Central memory CD8-positive, alpha-beta T cell (primary cell): ENCODE measurements at places on chromosomes 11 and 22.

DNA sequence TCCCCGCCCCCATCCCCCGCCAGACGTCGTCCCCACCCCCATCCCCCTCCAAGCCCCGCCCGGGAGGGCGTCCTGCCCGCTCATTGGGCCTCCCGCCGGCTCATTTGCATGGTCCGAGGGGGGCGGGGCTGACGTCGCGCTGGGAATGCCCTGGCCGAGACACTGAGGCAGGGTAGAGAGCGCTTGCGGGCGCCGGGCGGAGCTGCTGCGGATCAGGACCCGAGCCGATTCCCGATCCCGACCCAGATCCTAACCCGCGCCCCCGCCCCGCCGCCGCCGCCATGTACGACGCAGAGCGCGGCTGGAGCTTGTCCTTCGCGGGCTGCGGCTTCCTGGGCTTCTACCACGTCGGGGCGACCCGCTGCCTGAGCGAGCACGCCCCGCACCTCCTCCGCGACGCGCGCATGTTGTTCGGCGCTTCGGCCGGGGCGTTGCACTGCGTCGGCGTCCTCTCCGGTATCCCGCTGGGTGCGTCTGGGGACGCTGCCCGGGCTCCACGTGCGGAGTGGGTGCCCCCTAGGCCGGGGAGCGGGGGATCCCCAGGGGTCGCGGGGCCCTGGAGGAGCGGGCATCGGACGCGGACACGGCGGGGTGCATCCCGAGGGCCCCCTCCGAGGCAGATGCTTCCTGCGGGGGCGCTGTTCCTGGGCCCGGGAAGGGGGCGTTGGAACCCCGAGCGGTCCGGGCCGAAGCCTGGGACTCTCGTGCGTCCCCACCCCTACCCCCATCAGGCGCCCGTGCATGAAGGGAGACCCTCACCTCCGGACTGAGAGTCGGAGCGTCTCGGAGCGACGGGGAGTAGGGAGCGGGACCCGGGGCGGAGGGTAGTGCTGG lies at the start of gene PNPLA3:
Gene PNPLA3, plus strand, starts transcription at position 175 of the 834 bp plus-strand sequence. Its CDS starts 107 bp downstream, at position 282.
- peak within 1 kb of the TSS; percentile 72 for H3K4me3 ChIP-seq
- H3K36me3 ChIP-seq: peaks cover 2% of the 10 kb centered on the region
- peaks cover 33% of the 10 kb centered on the region for H3K27me3 ChIP-seq
- DNase-seq: peak; percentile 48
- no peak within 1 kb of the TSS for H3K27ac ChIP-seq

GRCh38 chr11:101277036-101277435 lies 147.4 kb upstream of the PGR start:
- no peaks in the 10 kb centered on the region for H3K36me3 ChIP-seq
- H3K27me3 ChIP-seq: no peaks in the 10 kb centered on the region
- H3K4me3 ChIP-seq: no peak overlapping the region
- no peaks in the 10 kb centered on the region for H3K4me1 ChIP-seq

DNA sequence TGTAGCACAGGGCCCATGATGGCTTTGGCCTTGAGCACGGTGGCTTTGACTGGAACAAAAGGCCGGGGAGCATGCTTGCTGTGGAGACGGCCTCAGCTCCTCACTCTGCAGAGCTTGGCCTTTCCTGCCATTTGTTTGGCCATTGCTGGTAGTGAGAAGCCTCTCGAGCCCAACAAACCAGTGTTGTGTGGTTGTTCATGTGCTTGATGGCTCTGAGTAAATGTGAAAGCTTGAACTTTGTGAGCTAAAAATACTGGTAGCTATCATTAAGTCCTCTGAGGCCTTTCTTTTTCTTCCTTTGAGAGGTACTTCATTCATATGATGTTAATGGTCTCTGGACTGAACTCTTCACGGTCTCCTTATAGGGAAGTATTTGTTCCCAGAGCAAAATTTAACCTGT lies 39.6 kb downstream of the NAT10 start:
- no peaks in the 10 kb centered on the region for H3K4me1 ChIP-seq
- peaks cover 50% of the 10 kb centered on the region for H3K36me3 ChIP-seq
- H3K27me3 ChIP-seq: no peaks in the 10 kb centered on the region
- DNase-seq: no peak
- H3K4me3 ChIP-seq: no peak overlapping the region
- H3K27ac ChIP-seq: no peak overlapping the region

DNA sequence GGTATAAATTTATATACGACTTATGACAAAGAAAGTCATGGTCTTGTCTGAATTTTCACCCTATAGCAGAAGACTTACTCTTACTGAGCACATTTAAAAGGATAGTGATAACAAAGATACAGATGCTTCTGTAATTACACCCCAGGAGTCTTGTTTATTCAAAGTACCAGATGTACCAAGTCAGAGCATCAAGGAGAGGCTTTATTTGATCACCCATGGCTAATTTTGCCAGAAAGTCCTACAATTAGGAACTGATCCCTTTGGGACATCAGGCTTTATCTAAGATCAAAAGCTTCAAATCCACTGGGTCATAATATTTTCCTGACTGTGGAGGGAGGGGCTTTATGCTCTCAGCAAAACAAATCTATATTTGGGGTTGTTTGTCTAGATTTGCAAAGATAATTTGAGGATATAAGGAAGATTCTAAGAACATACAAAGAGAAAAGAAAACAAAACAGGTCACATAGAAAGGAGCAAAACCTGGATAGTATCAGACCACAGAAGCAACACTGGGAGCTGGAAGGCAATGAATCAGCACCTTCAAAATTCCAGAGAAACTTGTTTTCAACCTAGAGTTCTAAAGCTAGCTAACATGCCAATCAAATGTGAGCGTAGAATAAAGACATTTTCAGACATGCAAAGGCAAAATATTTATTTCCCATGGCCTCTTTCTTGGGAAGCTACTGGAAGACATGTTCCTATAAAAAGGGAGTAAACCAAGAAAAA lies 124.8 kb upstream of the CSNK2A3 start:
- H3K4me1 ChIP-seq: no peaks in the 10 kb centered on the region
- H3K36me3 ChIP-seq: no peaks in the 10 kb centered on the region
- H3K4me3 ChIP-seq: no peak overlapping the region
- H3K27me3 ChIP-seq: peaks cover 17% of the 10 kb centered on the region
- no peak for DNase-seq
- no peak overlapping the region for H3K27ac ChIP-seq

DNA sequence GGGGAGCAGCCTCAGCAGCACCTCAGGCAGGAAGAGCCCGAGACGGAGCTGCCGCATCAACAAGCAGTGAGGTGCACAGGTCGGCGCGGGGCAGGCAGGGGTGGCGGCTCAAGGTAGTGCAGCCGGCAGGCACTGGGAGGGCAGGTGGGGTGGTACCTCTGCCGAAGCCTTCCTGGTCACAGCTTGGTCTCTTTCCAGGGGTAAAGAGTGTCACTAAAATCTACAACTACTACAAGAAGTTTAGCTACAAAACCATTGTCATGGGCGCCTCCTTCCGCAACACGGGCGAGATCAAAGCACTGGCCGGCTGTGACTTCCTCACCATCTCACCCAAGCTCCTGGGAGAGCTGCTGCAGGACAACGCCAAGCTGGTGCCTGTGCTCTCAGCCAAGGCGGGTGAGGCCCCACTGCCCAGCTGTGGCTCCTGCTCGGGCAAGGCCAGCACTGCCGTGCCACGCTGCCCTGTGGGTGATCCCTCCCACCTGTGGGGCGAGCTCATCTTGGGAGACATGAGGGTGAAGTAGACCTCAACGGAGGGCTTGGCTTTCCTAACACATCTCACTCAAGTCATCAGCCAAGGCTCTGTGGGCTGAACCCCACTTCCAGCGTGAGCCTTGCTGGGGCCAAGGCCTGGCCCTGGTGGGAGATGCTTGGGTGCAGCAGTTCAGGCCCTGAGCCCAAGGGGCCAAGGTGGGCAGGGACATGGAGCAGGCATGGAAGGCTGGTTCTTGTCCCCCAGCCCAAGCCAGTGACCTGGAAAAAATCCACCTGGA lies 13.6 kb downstream of the GATD1 start:
- H3K27me3 ChIP-seq: no peaks in the 10 kb centered on the region
- no peak for DNase-seq
- H3K4me1 ChIP-seq: no peaks in the 10 kb centered on the region
- H3K27ac ChIP-seq: no peak overlapping the region
- H3K36me3 ChIP-seq: peaks cover 21% of the 10 kb centered on the region
- H3K4me3 ChIP-seq: no peak overlapping the region

DNA sequence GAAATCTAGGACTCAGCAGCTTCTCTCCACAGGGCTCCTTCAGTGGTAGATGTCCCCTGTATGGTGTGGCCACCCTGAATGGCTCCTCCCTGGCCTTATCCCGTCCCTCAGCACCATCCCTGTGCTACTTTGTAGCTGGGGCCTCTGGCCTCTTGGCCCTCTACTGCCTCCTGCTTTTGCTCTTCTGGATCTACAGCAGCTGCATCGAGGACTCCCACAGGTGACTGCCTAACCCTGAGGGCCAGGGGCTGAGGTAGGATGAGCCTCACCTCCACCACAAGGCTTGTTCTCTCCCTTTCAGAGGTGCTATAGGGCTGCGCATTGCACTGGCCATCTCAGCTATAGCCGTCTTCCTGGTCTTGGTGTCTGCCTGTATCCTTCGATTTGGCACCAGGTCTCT lies 1.8 kb downstream of the TMEM179B start:
- H3K27me3 ChIP-seq: no peaks in the 10 kb centered on the region
- peak overlapping the region; percentile 74 for H3K27ac ChIP-seq
- peaks cover 34% of the 10 kb centered on the region for H3K36me3 ChIP-seq
- H3K4me1 ChIP-seq: peaks cover 48% of the 10 kb centered on the region
- DNase-seq: no peak
- H3K4me3 ChIP-seq: peak overlapping the region; percentile 97
